ENCODE measurements at places on chromosomes 7 and 10.

DNA sequence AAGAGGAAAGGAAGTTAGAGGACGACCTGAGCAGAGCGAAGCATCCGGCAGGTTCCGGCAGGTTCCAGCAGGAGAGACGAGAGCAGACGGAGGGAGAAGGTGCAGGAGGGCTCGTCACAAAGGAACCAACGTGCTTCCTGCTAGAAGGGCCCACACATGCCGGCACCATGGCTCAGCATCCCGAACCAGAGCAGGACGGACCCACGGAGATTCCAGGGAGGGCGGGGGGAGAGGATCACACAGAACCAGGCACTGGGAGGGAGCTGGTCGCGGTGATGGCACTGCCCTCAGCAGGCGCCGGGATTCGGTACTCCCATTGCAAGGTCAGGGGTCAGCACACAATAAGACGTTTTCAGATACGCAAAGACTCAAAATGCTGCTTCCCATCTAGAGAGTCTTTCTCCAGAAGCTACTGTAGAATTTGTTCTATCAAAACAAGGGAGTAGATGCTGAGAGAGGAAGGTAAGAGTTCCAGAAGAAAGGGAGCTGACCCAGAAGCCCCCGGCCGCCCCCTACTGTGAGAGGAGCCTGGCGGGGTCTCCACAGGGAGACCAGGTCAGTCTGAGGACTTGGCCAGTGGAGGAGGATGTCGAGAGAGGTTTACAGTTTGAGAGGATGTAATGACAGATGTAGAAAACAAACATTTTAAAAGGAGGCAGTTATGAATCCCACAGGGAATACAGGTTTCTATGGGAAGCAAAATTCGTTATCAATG lies 23.6 kb upstream of the PWWP2B start:
- DNase-seq: no peak

DNA sequence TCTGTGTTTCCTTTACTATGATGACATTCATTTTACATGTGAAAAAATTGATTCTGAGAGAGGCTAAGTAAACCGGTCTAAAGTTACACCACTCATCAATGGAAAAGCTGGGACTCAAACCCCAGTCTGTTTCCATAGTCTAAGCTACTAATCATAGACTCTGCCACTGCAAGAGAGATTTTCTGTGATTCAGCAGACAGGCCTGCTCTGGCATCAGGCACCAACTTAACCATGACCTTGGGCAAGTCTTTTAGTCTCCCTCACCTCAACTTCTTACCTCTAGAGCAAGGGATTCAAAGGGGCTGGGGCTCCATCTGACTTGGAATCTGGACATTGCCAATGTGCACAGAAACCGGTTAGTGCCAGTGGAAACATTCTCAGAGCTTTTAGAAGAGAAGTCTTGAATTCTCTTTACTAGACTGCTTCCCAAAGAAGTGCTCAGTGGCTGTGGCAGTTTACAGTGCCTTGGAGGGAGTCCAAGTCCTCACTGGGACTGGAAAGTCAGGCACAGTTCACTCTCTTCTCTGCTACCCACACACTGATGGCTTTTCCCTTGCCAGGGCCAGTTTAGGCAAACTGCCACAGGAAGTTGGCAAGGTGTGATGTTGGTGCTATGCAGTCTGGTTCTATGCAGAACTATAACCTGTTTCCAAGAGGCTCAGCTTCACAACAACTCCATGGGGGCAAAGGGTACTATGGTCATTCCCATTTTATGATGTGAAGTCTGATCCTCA lies 4.5 kb upstream of the BLNK start:
- no peak for DNase-seq

- no peak for DNase-seq
Observed at GRCh38 chr7:157005456-157006204, 4.8 kb downstream of the MNX1 start.

GRCh38 chr7:117829450-117830117 lies 43.7 kb downstream of the CTTNBP2 start:
- DNase-seq: no peak

GRCh38 chr7:82926477-82926876 lies 236.2 kb downstream of the PCLO start:
- DNase-seq: no peak

Data from GM19239 (cell line).